CD4-positive, alpha-beta T cell treated with Interleukin-15 for 4 hours (primary cell): ENCODE measurements at places on chromosomes 5 and 9.

- no peak for DNase-seq
These were observed 707 bp downstream of the GTF3C5 start for GRCh38 chr9:133031496-133031911.

GRCh38 chr5:87825583-87825982, 412.9 kb upstream of the CCNH start:
- DNase-seq: no peak

- DNase-seq: no peak
These were observed 28.6 kb upstream of the NRARP start for GRCh38 chr9:137330689-137331088.

DNA sequence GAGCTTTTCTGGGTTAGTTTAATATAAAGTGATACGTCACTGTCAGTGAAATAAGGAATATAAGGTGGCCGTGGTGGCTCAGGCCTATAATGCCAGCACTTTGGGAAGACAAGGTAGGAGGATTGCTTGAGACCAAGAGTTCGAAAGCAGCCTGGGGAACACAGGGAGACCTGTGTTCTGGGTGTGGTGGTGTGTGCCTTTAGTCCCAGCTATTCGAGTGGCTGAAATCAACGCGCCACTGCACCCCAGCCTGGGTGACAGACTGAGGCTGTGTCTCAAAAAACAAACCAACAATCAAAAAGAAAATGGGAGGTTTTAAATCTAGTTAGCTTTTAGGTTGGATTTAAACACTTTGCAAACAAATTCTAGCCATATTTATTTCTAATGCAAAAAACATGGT, 53.1 kb downstream of the NSD1 start:
- no peak for DNase-seq

GRCh38 chr5:423233-423565, 19.8 kb upstream of the EXOC3 start:
- DNase-seq: no peak

DNA sequence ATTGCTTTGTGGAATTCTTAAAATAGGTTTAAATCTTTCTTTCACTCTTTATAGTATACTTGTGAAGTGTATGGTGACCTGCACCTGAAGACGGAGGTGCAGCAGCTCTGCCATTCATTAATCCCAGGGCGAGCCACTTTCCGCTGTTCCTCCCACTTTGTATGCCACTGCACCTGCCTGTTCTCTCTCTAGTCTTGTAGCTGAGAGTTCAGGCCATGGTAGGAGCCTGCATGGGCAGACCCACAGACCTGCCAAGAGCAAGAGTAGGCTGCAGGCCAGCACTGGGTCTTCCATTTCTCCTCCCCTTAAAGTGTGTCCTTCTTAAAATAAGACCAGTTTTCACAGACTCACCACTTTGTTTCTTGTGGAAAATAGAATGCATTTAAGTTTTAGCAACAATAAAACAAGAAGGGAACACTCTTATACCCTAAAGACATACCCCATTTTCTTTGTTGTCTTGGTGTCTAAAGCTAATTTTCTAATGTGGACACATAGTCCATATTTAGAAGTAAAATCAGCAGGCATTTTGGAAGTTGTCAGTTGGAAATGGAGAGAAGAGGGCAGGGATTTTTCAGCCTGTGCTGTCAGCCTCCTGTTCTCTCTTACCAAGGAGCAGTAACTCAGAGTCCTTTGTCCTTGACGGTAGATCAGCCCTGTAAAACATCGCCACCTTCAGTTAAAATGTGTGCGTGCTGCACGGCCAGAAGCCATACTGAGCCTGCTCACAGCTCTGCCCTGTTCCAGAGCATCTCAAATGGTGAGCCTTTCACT, 103.2 kb downstream of the SNCAIP start:
- DNase-seq: no peak

GRCh38 chr5:64873441-64873840, 104.7 kb downstream of the CWC27 start:
- no peak for DNase-seq

GRCh38 chr5:37207802-37208201, 41.4 kb downstream of the CPLANE1 start:
- no peak for DNase-seq

GRCh38 chr9:71357346-71357745, 235.9 kb upstream of the TRPM3 start:
- DNase-seq: no peak

DNA sequence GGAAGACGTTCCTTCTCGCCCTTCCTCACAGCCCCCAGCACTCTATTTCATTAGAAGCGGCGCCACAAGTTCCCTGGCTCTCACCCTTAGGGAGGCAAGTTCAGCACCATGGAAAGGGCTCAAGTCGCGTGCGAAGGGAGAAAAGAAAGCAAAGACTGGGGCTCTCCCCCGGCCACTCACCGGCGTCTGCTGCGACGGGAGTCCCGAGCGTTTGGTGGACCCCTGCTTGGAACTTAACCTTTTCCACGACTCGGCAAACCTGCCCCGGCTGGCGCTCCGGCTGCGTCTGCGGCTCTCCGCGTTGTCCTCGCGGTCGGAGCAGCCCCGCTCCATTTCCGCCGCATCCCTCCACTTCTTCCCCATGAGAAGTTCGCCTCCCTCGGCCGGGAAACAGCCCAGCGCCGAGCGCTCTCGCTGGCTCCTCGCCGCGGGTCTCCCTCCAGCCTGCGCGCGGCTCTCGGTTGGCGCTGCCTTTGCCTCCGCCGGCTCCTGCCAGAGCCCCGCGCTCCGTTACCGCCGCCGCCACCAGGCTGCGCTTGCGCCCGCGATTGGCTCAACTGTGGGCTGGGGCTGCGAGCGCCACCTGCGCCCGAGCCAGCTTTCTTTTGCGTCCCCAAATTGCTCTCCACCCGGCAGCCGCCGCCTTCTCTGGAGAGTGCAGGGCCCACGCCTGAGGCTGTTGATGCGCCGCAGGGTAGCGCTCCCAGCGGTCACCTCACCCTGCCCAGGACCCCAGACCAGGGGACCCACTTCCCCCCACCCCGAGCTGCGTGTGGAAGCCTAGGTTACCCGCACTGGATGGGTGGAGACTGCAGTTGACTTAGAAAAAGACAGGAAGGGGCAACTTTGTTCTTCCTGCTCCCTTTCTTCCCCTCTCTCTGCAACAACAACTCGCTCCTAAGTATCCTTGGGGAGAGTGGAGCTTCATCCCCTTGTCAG, 321.6 kb downstream of the CEMIP2 start:
- DNase-seq: no peak

DNA sequence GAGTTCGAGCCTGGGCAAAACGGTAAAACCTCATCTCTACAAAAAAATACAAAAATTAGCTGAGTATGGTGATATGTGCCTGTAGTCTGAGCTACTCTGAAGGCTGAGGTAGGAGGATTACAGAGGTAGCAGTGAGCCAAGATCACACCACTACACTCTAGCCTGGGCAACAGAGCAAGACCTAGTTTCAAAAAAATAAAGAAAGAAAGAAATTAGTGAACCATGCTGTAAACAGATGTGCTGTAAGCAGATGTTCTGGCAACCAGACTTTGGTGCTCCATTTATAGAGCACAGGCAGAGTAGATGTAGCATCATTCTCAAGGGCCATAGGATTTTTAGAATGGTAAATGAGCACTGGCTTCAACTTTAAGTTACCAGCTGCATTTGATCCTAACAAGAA, 115.4 kb downstream of the ST8SIA4 start:
- DNase-seq: no peak

DNA sequence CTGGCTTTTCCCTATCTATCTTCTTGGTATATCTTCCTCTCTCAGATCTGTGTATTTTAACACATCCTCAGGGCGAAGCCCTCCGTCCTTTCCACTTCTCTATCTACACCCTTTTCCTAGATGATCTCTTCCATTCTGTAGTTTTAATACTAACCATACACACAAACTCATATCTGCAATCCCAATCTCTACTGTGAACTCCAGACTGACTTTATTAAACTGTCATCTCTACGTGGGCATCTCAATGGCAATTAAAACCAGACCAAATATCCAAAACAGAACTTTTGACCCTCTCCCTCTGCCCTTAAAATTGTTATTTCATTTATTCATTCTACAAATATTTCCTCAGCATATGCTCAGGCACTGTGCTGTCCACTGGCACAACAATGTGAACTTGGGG, 7.1 kb downstream of the FNIP1 start:
- DNase-seq: no peak

GRCh38 chr9:117714282-117714681, 10.1 kb downstream of the TLR4 start:
- no peak for DNase-seq

GRCh38 chr9:126016579-126017290, 269.6 kb downstream of the PBX3 start:
- no peak for DNase-seq

DNA sequence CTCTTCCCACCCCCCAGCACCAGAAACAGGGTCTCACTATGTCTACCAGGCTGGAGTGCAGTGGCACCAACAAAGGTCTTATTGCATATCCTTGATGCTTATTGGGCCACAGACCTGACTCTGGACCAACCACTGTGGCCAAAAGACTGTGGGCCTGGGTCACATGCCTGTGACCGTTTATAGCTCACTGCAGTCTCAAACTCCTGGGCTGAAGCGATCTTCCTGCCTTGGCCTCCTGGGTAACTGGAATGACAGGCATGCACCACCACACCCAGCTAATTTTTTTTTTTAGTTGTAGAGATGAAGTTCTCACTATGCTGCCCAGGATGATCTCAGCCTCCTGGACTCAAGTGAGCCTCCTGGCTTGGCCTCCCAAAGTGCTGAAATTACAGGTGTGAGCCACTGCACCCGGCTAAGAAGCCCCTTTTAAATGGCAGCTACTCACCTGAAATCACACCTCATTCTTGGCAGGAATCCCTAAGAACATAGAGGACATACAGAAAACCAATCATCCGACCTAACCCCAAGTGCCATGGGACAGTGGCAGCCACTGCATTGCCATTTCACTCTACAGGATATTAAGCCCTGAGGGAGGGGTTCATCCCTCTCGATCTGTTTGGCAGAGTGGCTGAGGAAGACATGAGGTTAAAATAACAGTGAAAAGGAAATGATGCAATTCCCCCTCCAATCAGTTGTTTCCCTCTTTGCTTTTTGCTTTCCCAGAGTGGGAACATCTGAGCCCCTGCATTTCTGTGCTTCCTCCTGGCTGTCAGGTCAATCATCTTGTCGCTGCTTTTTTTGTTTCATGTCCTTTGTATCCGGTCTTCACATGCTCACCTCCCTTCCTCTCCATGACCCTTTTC, 74.6 kb downstream of the LRRC70 start:
- no peak for DNase-seq

DNA sequence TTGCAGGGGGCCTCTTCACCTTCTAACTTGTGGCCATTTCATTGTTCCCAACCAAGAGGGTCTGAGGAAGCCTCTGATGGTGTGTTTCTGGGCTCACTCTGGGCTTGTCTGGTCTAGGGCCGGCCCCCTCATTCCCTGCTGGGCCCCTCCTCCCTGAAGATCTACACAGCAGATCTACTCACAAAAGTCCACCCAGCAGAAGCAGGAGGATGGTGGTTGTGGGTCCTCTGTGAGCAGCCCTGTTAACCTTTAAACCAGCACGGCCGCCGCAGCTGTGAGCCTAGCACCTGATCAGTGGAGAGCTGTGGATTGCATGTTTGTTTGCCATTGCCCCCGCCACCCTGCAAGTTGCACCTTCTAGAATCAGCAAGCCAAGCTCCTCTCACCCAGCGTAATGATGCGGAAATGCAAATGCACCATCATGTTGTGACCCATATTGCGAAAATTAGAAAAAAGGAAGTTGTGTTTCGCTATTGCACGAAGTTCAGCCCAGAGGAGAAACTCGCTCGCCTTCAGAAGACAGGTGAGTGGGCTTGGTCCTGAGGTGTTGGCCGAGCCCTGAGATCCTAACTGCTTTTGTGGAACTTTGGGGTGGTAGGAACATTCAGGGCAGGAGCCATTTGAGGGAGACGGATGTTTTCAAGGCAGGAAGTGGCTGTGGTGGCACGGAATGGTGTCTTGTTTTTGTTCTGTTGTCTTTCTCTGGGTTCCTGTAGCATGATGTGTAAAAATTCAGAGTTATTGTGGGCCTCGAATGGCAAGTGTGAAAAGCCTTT, 16.7 kb downstream of the FGD3 start:
- DNase-seq: peak; percentile 75

DNA sequence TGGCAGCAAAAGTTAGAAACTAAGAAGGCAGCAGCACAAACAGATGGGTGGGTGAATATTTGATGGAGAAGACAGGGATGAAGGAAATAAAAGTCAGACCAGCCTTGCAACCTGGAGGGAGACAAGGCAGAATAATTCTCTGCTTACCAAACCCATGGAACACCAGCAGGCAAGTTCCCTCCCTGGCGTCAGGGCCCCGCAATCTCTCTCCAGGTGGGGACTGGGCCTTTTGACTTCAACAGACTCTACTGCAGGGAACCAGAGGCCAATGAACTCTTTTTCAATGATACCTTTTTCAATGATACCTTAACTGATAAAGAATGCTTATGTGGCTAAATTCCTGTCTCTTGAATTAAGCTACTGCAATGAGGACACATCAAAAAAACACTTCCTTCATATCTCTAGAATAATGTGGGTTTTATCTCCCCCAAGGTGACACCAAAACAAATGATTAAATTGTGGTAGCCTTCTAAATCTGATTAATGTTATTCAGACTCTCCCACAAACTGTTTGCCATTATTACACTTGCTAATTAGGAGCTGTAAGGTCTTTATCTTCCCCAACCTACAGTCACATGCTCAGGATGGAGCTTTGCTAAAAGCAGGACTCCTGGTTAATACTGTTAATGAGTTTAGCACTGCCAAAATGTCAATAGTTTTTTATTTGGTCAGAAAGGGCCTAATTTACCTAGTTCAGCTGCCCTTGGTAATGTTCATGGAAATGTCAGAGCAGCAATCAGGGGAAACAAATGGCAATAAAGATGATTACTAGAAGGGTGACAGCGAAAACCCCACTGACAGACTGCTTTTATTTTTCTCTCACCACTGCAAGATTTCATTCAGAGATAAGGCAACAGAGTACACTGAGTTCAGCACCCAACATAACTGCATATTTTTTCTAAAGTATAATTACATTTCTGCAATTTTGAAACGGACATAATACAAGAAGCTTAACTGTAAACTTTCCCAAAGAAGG, 165.5 kb downstream of the TSSK1B start:
- DNase-seq: no peak

DNA sequence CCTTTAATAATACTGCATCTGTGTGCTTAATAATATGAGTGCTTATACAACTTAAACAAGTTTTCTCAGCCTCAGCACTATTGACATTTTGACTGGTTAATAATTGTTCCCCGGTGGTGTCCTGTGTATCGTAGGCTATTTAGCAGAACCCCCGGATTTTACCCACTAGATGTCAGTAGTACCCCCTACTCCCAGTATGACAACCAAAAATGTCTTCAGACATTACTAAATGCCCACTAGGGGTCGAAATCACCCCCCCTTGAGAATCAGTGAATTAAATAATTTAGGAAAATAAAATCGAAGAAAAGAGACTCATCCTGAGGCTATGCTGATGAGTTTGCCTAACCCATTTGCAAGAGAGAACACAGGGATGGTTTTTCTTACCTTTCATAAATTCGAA, 166.3 kb downstream of the ATP10B start:
- DNase-seq: no peak

GRCh38 chr9:89732939-89733324, 128.1 kb downstream of the GADD45G start:
- no peak for DNase-seq

DNA sequence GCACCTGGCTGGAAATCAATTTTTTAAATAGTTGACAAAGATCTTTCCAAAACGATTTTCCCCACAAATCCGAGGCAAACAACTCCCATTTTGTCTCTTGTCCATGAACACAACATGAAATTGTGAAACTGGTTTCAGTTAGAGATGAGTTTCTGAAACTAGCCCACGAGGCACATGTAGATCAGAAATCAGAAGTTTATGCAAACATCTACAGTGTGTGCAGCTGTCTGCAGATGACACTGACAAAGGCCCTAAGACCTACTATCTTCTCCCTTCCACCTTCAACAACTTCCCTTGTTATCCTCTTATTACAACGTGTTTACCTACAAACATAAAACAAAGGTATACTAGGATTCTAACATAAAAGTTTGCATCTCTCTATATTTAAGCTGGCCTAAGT, 183.3 kb downstream of the DIRAS2 start:
- no peak for DNase-seq
